ENCODE measurements at places on chromosomes 7 and 10.

- DNase-seq = no peak
These were observed 61.9 kb downstream of the MKI67 start for GRCh38 chr10:128064108-128064969.

- DNase-seq = no peak
These were observed 140.9 kb downstream of the LHFPL3 start for GRCh38 chr7:104469166-104469820.

DNA sequence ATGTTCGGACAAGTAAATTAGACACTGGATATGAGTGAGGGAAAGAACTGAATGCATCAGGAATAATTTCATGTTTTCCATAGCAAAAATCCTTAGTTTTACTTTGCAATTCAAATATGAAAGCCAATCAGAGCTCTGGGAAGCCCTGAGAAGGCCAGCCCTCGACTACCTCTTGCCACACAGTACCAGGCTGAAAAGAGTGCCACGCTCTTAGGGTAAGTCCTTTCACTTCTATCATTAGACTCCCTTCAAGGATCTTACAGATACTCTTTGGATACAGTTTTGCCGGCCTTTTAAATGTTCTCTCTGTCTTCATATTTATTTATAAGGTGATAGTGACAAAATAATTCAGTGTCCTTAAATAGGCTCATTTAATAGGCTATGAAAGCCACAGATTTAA, 1.9 kb downstream of the COBL start:
- no peak for DNase-seq

DNA sequence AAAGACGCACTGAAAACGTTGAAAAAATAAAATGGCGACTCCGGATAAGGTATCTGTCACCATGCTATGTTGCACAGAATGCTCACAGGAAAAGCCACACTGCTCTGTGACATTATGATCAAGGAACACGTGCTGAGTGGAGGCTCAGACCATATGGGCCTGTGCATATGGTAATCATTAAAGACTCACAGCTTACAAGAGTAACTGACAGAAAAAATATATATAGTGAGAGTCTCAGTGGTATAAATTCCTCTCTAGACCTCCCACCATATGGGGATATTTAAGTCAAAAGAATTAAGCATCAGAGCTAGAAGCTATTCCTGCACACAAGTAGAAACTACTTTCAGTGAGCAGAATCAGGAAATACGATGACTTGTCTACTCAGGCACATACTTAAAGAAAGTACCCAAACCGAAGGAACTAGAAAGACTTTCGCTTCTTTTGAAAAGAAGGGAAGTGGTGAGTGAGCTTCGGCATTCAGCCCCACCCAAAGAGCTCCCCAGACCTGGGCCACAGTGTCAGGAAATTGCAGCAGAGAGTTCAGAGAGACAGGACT, 65.1 kb upstream of the MPP7 start:
- no peak for DNase-seq

GRCh38 chr10:24898501-24898900, 53.9 kb downstream of the PRTFDC1 start:
- DNase-seq = no peak

DNA sequence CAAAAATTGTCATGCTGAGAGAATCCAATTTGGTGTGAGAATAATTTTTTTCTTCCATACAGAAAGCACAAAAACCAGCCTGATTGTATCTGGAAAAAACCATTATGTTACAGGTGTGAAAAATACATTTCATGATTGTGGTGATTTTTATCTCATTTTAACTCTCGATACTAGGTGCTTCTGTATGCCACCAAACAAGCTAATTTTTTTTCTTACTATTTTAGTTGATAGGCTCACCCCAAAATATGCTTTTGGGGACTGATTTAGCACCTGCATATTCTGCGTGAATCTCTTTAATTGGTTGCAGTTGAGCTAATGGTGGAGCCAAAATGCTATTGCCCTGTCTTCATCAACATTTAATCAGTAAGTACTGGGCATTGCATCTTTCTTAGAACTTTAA, 1.9 kb downstream of the DMTF1 start:
- no peak for DNase-seq

DNA sequence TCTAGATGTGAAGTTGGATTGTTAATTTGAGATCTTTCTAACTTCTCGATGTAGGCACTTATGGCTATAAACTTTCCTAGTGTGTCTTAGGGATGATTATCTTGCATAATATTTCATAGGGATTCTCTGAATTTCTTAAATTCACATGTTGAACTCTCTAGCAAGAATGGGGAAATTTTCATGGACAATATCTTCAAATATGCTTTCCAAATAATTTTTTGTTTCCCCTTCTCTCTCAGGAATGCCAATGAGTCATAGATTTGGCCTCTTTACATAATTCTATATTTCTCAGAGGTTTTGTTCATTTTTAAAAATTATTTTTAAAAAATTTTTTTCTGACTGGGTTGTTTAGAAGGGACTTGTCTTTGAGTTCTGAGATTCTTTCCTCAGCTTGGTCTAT, 68.9 kb downstream of the MGAM2 start:
- DNase-seq = no peak

DNA sequence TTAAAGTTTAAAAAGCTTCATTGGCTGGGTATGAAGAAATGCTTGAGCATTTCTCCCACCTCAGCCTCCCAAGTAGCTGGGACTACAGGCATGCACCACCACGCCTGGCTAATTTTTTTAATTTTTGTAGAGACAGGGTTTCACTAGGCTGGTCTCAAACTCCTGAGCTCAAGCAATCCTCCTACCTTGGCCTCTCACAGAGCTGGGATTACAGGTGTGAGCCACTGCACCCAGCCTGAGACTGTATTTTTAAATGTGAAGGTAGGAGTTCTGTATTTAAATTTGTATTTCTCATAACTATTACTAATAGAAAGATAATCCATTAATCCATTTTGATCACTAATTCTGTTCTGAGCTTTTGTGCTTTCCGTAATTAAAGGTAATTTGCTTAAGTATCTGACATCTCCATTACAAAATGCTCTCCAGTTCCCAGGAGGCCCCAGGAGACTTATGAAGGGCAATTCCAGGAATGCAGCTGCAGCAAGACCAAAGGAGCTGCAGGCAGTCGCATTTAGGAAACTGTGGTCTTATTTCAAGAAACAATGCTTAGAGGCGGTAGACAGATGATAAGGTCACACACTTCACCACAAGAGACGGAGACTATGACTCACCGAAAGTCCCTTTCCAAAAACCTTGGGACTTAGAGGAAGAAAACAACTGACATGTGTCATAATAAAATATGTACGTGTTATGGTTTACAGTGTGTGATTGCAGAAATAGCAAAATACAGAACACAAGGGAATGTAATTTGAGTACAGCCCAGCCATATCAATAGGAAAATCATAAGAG, 23.3 kb downstream of the YAE1 start:
- no peak for DNase-seq

- DNase-seq = no peak
These were observed 13.8 kb downstream of the PTTG1IP2 start for GRCh38 chr7:90483251-90483650.

DNA sequence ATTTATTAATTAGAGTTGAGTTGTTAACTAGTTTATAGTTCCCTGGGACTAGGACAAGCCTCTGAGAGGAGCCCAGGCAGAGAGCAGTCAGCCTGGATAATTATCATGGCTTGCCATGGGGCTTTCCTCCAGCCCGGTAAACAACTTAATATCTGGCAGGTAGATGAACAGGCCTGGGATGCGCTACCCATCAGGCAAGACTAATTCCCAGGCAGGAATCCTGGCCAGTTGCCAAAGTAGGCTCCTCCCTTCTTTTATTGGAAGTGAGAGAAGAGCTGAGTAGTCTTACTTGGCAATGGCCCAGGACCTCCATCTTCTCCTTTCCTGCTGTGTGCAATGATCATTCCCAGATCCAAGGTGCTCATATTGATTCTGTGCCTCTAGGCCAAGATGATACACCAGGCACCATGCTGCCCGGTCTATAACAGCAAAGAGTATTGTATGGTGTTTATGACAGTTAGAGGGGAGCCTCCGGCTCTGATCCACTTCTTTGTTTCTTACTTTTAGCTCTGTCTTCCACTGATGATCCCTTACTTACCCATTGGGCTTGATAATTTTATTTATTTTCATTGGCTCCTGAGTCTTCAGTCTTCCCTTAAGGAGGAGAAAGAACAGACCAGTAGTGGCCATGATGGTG, 408.7 kb downstream of the REEP3 start:
- DNase-seq = no peak

DNA sequence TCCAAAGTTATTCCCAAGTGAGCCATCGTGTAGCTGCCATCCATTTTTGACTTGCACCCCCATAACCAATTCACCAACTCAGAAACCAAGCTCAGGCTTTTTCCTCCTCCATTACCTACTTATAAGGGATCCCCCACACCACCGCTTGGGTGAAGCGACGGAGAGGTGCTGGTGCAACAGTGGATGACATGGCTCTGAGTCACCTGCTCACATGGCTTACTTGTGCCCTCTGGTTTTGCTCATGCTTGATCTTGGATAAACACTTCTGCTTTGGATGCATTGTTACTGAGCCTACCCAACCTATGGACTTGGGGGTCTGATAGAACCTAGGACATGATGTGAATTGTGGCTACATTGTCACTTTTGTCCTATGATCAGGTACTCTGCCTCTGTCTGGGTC, 12.0 kb upstream of the AKR1B1 start:
- DNase-seq = no peak

- no peak for DNase-seq
These were observed 2.8 kb upstream of the TECTB start for GRCh38 chr10:112280205-112280921.

- DNase-seq = no peak
These were observed 28.8 kb downstream of the TSPAN15 start for GRCh38 chr10:69480068-69480412.

- no peak for DNase-seq
These were observed 378.5 kb downstream of the TCERG1L start for GRCh38 chr10:130933008-130933390.

GRCh38 chr7:26950889-26951288, 86.5 kb upstream of the SKAP2 start:
- no peak for DNase-seq

GRCh38 chr7:50660040-50660829, 95.0 kb upstream of the DDC start:
- DNase-seq = no peak

- DNase-seq = no peak
These were observed 15.9 kb downstream of the CAV1 start for GRCh38 chr7:116540743-116541142.

DNA sequence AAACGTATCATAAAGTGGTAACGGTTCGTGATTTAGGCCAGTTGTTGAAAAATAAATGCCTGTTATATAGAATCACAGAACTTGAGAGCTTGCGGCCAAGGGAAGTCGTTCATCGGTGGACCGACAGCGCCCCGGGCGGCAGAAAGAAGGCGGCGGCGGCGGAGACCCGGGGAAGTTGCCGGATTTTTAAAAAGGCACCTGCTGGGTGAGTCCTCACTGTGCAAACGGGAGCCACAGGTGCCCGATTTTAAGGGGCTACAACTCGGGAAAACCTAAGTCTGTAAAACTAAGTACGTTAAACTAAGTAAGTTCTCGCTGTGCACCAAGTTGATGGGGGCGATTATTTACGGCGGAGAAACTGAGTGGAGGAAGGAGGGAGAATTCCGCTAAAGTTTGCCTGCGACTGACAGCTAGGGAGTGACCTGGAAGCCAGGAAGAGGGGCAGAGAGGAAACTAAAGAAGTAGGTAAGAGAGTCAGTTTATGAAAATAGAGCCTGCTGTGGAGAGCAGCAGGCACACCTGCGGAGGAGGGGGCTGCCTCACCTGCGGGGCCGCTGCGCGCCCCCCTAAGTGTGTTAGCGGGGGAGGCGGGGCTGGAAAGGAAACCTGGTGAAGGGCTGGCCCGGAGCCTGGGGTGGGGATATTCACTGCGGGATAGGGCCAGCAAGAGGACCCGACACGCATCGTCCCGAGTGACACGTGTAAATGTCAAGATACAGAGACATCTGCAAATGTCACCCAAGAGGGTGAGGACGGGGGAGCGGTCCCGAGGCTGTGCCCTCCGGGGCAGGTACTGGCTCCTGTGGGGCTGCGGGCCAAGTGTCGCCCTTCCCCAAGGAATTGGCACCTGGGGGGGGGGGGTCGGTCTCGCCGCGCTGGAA, 996 bp downstream of the ADAM12 start:
- DNase-seq = no peak

GRCh38 chr7:99791021-99791420, 7.0 kb upstream of the CYP3A4 start:
- no peak for DNase-seq

- DNase-seq = no peak
These were observed 46.1 kb downstream of the CYTH3 start for GRCh38 chr7:6226194-6226799.
